ENCODE measurements at places on chromosomes 12 and 14.

DNA sequence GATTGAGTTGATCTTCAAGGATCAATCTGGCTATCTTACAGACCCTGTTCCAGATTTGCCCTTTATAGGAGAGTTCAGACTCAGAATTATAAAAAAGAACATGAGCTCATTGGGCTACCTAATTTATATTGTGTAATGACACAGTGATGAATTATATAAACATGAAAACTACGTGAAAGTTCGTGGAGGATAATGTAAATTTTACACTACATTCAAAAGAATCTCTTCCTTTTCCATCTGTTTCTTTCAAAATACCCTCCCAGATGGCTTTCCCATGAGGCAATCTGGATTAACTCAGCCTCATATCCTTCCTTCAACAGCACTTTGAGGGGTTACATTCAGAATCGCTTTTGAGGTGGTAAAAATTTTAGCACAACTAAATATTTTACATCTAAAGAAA is 129.3 kb downstream of the HMGA2 start:
- no peak for DNase-seq

GRCh38 chr12:10497602-10498001 is 8.1 kb upstream of the EIF2S3B start:
- DNase-seq = peak; percentile 2

GRCh38 chr14:20612403-20612802 is 21.2 kb upstream of the RNASE12 start:
- DNase-seq = no peak

GRCh38 chr12:105897311-105897725 is 241.4 kb downstream of the NUAK1 start:
- no peak for DNase-seq

DNA sequence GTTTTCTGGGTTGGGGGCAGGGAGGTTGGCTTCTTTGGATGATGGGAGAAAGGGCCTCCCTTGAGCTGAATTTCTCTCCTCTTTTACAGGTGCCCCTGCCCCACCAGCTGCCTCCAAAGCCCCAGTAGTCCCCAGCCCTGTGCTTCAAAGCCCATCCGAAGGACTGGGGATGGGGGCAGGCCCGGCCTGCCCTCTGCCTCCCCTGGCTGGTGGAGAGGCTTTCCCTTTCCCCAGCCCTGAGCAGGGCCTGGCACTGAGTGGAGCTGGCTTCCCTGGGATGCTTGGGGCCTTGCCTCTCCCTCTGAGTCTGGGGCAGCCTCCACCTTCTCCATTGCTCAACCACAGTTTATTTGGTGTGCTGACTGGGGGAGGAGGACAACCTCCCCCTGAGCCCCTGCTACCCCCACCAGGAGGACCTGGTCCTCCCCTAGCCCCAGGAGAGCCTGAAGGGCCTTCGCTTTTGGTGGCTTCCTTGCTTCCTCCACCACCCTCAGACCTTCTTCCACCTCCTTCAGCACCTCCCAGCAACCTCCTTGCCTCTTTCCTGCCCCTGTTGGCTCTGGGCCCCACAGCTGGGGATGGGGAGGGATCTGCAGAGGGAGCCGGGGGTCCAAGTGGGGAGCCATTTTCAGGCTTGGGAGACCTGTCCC is 4.0 kb downstream of the MBD6 start:
- no peak for DNase-seq

DNA sequence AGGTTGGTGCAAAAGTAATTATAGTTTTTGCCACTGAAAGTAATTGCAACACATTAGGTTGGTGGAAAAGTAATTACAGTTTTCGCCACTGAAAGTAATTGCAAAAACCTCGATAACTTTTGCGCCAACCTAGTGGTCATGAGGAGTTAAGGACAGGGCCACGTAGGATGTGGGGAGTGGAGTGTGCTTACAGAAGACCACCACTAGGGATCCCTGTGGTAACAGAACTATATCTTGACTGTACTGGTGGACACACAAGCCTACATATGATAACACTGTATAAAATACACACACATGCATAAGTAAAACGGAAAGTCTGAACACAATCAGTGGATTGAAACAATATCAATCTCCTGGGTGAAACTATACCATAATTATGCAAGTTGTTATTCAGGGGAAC is 187.4 kb upstream of the ABCD2 start:
- DNase-seq = no peak

- DNase-seq = peak; percentile 92
These were observed at the start of gene SIX1 for GRCh38 chr14:60648934-60649874. Gene SIX1 (minus strand): TSS chr14:60649477. CDS start chr14:60649189, 288 bp downstream.

DNA sequence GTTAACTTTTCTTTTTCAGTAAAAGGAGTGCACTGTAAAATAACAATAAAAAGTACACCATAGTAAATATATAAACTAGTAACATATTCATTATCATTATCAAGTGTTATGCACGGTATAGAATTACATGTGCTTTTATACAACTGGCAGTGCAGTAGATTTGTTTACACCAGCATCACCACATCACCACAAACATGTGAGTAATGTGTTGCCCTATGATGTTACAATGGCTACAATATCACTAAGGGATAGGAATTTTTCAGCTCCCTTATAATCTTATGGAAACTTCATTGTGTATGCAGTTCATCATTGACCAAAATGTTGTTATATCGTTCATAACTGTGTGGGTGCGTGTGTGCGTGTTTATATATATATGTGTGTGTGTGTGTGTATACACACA is 23.5 kb upstream of the NEDD1 start:
- DNase-seq = no peak

GRCh38 chr12:104250366-104251125 is 35.0 kb downstream of the TXNRD1 start:
- no peak for DNase-seq

GRCh38 chr12:617304-617915 is 45.8 kb downstream of the NINJ2 start:
- peak; percentile 31 for DNase-seq

- DNase-seq = peak; percentile 46
These were observed 4.8 kb downstream of the DGKA start for GRCh38 chr12:55935738-55936151.

- no peak for DNase-seq
These were observed 1.4 kb downstream of the SGPP1 start for GRCh38 chr14:63726499-63726898.

DNA sequence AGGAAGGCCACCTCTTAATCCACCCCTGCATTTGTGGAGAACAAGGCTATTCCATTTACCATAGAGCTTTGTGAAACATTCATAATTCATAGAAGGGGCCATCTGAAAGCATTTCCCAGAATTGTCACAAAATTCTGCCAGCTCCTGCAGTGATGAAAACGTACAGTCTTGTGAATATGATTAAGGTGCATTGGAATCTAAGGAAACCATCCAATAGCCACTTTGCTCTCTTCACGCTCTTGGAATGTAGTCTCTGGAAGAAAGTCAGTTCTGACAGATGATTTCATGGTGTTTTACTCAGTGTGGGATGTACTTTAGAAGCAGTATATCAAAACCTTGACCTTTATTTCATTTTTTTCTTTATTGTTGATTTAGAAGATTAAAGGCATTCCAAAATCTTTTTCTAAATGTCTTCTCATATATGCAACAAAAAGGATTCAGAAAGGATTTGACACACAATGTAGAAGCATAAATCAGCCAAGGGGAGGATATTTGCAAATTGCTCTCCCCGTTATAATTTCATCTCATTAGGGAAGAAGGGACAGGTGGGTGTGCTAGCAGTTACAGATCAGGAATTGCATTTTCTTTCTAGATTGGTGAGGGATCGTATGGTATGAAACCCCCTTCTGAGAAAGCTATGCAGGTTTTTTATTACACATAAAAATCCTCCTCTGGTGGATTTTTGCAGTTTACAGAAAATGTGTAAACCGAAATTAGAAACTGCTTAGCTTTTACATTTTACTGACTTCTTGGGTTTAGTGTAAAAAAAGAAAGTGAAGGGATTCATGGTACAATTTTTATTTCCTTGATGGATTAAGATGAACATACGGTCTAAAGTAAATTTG is 390.2 kb downstream of the LRIG3 start:
- DNase-seq = peak; percentile 53

DNA sequence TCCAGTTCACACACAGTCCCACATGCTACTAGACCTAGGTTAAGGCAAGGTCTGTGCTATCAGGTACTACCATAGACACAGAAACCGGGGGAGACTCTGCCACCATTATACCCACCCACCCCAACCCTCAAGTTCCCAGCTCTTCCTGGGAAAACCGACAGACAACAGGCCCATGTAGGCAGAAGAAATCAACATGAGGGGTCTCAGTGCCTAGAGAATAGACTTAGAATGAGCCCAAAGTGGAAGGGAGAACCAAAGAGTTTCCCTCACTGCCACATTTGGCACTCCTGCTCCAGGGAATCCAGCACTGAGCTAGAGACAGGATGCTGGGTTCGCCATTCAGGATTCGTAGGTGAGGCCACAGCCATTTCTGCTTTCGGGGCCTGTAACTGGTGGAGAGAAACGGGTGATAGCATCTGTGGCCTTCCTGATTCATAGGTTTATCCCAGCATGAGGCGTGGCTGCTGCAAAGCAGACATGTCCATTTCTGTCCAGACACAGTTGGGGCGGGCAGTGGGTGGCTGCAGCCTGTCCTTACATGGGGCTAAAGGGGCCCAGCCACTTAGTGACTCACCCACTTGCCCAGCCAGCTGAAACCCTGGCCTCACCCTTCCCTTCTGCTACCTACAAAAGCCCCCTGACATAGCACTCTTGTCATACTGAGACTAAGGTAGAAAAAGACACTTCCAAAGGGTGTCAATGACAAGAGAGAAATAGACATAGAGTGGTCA is 69.4 kb downstream of the IRF2BPL start:
- no peak for DNase-seq

GRCh38 chr12:1836241-1836803 is 16.0 kb downstream of the LRTM2 start:
- no peak for DNase-seq

DNA sequence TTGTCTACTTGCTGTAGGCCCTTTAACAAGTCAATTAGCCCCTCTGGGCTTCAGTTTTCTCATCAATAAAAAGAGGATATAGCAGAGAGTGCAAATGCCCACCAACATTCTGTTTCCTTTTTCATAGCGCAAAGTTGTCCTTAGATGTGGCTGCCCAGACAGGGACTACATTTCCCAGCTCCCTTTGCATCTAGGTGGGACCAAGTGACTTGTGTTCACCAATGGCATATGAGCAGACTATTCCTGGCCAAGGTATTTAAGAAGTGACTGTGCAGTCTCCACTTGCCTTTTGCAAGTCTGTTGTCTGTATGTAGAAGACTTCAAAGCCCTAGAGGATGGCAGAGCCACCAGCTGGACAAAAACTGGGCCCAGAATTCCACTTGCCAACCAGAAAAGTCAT is 59.7 kb downstream of the DAO start:
- peak; percentile 12 for DNase-seq

DNA sequence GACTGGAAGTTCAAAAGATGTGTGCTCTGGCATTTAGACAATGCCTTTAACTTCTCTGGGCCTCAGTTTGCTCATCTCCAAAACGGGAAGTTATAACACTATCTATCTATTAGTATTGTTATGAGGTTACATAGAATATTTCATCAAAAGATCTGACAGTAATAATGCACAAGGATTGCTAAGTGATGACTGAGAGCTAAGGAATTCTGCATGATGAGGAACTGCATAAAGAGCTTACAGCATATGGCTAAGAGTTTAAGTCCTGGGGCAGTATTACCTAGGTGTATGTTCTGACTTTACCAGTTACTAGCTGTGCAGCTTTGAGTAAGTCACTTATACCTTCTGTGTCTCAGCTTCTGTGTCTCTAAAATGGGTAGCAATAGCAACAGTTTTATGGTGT is 160.1 kb upstream of the TMPO start:
- DNase-seq = no peak

DNA sequence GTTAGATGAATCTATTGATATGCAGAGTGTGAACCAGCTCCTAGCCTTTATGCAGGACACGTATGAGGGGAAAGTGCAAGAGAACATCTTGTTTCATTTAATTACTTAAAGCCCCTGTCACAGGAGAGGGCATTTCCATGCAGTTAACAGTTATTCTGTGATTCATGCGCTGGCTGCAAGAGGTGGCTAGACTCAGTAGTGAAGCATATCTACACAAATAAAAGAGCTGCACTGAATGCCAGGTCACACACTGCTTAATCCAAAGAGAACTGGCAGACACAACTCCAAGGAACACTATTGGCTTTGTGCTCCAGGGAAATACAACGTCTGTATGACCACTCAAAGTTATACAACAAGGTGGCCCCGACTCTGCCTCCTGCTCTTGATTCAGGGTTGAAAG is 394.1 kb downstream of the C12orf75 start:
- DNase-seq = no peak

DNA sequence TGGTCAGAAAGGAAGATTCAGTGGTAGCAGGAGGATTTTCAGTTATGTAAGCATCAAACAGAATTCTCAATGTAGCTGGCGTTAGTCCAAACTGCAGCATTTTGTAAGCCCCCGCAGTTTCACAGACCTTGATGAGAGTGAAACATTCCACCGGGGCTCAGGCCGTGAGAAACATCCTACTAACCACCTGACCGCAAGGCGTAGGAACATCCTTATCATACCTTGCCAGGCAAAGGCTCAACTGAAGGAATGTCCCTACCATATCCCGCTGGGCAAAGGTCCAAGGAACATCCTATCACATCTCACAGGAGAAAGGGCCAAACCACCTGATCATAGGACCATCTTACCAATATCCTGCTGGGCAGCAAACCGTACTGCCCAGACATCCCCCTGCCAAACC is 624.8 kb upstream of the TMEM132C start:
- no peak for DNase-seq

- no peak for DNase-seq
These were observed 49.3 kb upstream of the PLEKHG3 start for GRCh38 chr14:64654901-64655300.

DNA sequence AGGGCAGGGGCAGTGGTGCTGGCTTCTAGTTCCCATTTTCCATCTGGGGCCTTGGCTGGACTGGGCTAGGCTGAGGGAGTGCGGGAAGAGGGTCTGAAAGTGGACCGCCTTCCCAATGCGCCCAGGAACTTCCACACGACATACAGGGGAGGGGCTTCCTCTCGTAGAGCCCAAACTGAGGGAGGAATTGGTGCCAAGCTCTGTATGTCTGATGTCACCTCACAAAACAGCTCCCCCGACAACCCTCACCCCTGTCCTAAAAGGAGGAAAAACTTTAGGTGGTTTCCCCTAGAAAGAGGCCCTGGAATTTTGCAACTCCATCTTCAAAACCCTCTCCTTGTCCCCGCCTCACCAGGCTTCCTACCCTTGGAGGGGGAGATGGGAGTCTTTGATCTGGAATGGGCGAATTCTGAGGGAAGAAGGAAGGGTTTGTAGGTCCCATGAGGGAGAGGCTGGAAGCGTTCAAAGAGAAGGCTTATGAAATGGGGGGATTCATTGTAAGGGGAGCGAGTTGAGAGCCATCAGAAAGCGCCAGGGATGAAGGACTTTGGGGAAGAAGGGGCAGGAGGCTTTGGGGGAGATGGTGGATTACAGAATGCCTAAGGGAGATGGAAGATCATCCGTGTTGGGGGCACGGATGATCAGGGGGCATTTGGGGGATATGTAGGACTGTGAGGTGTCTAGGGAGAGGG is 844 bp downstream of the GLTP start:
- DNase-seq = peak; percentile 73

- no peak for DNase-seq
These were observed 505 bp upstream of the DENND5B start for GRCh38 chr12:31591380-31591901.
